WTC11 (cell line): ENCODE measurements at places on chromosomes 4 and X. TPM values are rescaled to one million over a fixed set of nuclear protein-coding genes. Genes with fewer than 3 reads are reported as not detected.

L1CAM gene
- 40.2 to 55.2 TPM (median 49.4 TPM) in 3 replicates for total RNA-seq

USP9X gene
- 163 to 177 TPM (median 175 TPM) in 3 replicates for total RNA-seq

DNA sequence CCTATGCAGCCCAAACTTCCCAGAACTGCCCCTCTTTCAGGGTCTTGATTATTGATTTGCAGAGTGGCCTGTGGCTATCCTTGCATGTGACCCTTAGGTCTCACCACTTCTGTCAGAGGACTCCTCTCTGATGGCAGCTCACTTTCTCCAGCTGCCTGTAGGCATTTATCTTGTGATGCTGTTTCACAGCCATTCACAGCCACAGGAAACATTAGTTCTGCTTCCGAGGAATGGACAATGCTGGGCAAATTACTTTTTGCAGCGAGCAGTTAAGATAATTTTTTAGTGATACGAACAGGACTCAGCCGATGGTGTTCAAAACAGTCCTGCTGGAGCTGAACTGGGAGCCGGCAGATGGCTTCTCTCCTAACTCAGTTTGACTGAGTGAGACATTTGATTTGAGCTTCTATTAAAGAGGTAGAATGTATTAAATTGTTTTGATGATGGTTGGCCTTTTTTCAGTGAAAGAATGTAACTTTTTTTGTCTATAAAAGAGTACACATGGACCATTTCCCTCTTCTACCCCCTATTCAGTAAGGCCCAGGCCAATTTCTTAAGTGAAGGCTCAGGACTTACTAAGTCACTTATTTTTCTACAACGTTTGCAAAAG, 58.4 kb upstream of the TMEM150C start:
- no peak for DNase-seq

- DNase-seq = no peak
Observed at GRCh38 chr4:53306729-53307128, 59.1 kb downstream of the SCFD2 start.

DNA sequence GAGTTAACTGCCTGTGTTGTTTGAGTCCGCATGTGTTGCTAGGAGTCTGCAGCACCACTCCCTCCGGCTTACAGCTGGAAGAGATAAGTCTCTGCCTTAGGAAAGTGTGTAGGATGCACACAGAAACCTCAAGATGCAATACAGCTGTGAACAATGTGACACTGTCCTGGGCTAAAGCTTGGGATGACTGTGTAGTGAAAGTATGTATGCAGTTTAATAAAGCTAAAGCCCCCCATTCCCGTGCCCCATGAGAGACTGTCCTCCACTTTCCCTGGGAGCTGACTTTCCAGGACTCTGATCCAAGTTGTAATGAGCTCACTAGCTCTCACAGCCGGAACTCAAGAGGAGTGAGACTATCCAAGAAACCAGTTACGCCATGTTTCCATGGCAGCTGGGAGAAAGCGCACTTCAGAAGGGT, 156.6 kb upstream of the FTHL17 start:
- no peak for DNase-seq

RENBP gene
- total RNA-seq = 14.0 to 18.6 TPM (median 16.2 TPM) in 3 replicates

CFI gene
- 0.16 to 0.25 TPM in 2 of 3 replicates, not detected in the other for total RNA-seq

ARR3 gene
- not detected in 3 replicates for total RNA-seq

NPY2R gene
- 0.34 to 0.48 TPM (median 0.39 TPM) in 3 replicates for total RNA-seq

DNA sequence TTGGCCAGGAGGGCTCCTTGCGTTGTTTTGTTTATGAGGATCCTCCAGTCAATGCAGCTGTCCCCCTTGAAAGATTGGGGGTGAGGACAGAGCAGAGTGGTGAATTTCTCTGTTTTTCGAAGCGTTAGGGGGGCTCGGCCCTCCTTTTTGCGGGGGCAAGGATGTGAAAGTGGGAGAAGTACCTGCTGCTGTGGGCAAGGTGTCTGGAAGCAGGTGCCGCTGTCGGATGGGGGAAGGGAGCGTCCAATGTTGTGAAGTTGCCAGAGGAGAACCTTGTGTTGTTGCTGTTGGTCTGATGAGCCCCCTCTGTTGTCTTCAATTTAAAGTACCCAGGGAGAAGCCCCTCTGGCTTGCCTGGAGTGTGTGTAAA, 613 bp downstream of the GLRB start:
- DNase-seq = no peak

- DNase-seq = no peak
Observed at GRCh38 chr4:123816462-123816861, 419.9 kb downstream of the SPRY1 start.

- no peak for DNase-seq
Observed at GRCh38 chrX:136589966-136590365, 58.0 kb downstream of the VGLL1 start.

DNA sequence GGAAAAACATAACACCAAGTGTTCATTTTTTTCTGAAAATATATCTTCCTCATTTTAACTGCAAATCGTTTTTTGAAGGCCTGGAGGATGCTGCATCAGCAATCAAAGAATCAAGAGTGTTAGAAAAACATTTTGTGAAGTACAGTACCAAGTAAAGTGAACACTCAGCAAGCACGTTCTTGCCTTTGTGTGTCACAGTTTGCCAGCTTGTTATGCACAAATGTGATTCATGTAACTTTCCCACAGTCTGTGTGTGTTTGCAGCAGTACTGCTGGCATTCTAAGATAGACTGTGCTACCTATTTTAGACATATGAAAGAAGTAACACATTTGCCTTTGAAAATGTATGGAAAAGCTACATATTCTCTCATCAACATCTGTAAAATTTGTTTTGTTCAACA, 1617.7 kb downstream of the RPA4 start:
- no peak for DNase-seq

FAM47A gene
- total RNA-seq = not detected in 3 replicates

SPINK2 gene
- 0.92 to 1.6 TPM (median 1.3 TPM) in 3 replicates for total RNA-seq

HSD17B13 gene
- total RNA-seq = 0.07 to 0.25 TPM in 2 of 3 replicates, not detected in the other

SSX2B gene
- total RNA-seq = 0.18 TPM in 1 of 3 replicates, not detected in the others

DNA sequence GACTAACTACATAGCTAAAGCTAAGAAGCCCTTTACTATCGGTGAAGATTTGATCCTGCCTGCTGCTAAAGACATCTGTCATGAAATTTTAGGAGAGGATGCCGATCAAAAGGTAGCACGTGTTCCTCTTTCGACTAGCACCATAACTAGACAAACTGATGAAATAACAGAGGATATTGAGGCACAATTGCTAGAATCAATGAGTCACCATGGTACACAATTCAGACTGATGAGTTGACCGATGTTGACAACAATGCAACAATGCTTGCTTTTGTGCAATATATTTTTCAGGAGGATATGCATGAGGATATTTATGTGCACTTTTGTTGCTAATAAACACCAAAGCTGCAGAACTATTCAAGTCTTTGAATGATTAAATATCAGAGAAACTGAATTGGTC, 24.3 kb downstream of the TBCK start:
- DNase-seq = no peak

LRP2BP gene
- 0.33 to 0.69 TPM (median 0.39 TPM) in 3 replicates for total RNA-seq

- no peak for DNase-seq
Observed at GRCh38 chrX:8955511-8955910, 78.4 kb downstream of the FAM9B start.

GRCh38 chr4:25299476-25300203, 12.9 kb upstream of the ZCCHC4 start:
- DNase-seq = no peak

DNA sequence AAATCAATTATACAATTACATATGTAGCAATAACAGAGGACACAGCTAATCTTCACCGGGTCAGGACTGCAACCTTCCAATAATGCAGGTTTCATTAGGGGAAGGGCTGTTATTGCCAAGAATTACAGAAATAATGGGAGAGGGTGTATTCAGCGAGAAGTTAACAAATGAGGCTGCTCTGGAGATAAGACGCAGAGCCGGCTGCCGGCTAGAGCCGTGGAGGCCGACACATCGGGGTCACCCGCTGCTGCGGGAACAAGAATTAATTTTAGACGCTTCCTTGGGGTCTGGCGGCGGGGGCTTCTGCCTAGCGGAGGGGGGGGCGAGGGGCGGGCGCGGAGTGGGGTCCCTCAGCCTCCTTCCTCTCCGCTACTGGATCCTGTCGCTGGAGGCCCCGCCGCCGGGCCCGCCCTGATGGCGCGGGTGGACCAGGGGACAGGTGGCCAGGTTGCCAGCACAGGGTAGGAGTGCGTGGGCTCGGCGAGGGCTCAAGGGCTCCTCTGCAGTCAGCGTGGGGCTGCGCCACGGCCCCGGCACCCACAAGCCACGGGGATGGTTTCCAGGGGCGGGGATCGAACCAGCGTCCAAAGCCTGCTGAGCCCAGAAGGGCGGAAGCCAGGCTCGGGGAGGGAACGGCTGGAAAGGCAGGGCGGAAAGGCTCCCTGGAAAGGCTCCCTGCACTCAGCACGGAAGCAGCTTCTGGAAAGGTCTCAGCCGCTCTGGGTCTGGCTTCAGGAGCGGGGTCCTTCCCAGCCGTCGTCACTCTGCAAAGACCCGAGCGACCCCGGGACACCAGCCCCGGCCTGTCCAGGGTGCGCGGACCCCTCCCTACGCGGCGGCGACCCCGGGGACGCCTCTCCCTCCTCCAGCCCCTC, 113.8 kb upstream of the NKX1-1 start:
- peak; percentile 17 for DNase-seq

PPA2 gene
- 50.8 to 69.0 TPM (median 64.0 TPM) in 3 replicates for total RNA-seq

- DNase-seq = no peak
Observed at GRCh38 chrX:119240356-119240755, 4.3 kb downstream of the PGRMC1 start.

- no peak for DNase-seq
Observed at GRCh38 chrX:27746516-27746915, 61.3 kb upstream of the MAGEB10 start.

ASIC5 gene
- not detected in 3 replicates for total RNA-seq
